ENCODE measurements at places on chromosomes 7 and 10.

DNA sequence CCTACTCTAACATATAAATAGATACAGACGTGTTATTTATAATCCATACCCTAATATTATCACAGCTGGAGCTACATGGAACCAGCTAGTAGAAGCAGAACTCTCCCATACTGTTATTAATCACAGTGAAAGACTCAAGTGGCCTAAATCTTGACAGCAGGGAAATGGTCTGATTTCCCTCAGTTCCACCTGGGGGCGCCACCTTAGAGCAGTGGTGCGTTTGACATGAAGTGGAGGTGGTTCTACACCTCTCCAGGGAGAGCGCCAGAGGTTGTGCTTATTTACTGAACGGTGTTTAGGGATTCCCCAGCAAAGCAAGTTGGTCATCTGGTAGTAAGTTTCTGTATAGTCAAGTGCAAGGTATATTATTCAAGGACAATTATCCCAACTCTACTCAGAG is 17.6 kb downstream of the DNTT start:
- no peak for DNase-seq

GRCh38 chr10:35942057-35942456 is 300.0 kb upstream of the FZD8 start:
- no peak for DNase-seq

DNA sequence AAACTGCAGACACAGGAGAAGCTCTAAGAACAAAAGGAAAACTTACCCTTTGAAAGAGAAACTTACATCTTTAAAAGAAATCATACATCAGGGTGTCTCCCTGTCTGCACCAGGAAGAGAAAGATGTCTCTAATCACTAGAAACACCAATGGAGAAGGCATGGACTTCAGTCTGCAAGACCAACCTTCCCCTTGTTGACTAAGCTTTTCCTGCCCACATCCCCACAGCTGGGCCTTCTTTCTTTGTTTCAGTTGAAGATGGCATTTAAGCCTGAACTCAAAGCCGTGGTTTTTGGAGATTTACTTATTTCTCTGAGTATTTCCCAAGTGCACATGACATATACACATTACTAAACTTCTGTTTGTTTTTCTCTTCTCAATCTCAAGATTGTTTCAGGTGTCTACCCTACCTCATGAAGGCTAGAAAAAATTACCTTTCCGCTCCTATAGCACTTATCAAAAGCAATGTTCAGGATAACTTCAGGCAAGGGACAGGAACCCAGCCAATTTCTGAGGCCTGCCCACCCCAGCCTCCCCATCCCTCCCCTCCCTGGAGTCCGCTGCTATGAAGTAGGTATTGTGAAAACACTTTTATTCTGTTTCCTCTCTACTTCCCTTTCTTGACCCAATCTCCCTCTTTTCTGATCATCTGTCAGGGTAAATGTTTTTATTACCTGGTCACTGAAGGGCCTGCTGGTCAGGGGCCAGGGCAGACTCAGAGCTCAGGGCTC is 2.8 kb upstream of the SLC29A3 start:
- DNase-seq, result no peak

- DNase-seq, result no peak
These were observed 223.3 kb downstream of the IMMP2L start for GRCh38 chr7:111339006-111339405.

- no peak for DNase-seq
These were observed 60.0 kb downstream of the MYOF start for GRCh38 chr10:93422118-93422517.

GRCh38 chr10:131082201-131082850 is 229.2 kb downstream of the TCERG1L start:
- DNase-seq, result no peak

DNA sequence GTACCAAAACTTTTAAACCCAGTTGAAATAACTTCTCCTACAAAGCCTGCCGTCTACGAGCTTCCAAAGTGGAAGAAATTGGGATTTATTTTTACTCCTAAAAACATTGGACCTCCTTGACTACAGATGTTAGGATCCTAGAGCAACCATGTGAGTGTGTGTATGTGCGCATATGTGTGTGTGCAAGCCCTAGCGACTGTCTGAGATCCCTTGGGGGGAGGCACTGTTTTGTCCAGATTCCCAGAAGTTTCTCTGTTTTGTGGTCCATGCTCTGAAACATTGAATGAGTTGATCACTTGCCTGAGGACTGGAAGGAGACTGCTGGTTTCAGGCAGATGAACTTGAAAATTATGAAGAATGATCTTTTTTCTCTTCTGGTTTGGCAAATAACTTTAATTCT is 312.3 kb upstream of the ZNF32 start:
- DNase-seq, result no peak

DNA sequence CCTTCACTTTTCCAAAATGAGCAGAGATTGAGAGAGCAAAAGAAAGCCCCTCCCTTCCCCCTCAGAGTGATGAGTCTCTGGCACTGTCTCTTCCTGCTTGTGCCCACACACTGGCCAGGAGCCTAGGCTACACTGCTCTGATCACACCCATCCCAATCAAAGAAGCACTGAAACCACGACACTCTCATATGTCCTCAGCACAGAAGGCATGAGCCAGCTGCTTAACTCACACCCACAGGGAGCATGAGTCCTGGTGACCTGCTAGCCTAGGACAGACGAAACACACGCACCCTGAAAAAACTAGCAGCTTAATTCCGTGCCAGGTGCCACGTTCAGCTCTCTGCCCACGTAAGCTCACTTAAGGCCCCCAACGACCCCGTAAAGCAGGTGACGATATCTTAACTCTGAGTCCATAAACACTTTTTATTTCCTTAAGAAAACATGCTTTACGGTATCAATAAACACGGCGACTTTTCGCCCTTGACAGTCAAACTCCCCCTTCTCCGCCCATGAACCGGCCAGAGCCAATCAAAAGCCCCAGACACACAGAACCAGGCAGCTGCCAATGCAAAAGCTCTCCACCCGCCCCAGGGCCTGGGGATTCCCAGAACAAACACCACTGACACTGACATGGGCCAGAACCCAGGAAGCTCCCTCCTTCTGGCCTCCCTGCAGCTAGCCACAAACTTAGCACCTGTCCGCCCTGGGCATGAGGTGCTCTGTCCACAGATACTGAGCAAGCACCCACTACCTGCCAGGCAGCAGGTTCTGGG is 69.0 kb downstream of the TNRC18 start:
- no peak for DNase-seq

DNA sequence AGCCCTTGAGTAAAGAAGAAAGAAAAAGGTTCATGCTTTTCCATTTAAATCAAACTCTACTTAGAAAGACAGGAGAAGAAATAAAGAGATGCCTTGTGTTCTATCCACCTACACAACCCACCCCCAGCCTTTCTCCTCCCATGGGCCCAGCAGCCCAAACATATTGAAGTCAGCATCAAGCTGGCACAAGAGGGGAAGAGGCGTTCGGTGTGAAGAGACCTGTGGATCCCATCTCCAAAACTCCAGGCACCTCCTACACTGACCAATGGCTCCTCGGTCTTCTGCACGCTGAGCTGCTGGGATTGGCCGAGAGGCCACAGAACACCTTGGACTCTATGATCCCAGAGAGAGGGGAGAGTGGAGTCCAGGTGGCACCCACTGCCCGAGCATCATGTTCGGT is 66.0 kb upstream of the CELF2 start:
- DNase-seq, result no peak

GRCh38 chr10:45625879-45626278 is 46.7 kb downstream of the ZFAND4 start:
- DNase-seq, result no peak

DNA sequence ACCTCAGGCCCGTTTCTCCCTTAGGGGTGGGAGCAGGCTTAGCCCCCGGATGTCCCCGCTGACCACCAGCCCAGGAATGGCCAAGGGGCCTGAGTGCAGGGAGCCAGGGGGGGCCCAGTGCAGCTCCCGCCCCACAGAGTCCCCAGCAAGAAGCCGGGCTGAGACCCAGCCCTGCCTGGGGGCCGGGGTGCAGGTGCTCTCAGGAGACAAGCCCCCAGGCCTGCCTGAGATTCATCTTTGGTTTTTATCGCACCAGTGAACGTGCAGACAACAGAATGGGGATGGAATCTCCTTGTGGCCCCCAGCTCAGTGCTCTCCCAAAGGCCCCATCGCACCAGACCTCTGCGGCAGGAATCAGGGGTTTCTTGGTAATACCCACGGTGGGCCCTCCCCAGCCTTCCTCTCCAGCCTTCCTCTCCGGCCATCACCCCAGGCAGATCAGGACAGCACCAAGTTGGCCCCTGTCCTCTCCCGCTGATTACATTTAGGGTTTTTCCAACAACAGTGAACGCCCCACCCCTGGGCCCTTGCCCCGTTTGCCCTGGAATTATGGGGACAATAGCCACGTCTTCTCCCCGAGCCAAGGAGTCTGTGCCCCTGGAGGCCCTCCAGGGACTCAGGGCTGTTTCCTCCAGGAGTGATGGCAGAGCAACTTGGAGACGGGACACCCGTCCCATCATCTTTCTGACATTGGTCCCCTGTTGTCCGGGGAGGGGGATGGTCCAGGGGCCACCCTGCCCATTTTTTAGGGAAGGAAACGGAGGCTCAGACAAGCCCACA is 22.4 kb downstream of the ADAP1 start:
- no peak for DNase-seq

DNA sequence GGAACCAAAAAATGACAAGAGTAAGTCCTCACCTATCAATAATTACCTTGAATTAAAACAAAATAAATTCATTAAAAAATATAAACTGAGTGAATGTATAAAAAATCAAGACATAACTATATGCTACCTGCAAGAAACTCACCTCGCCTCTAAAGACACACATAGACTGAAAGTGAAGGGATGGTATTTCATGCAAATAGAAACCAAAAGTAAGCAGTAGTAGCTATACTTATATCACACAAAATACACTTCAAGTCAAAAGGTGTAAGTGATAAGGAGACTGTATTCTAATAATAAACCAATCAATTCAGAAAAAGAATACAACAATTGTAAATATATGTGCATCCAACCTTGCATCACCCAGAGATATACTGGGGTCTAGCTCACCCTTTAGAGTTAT is 332.6 kb downstream of the SH2D4B start:
- no peak for DNase-seq

GRCh38 chr10:122508021-122508420 is 46.7 kb downstream of the HTRA1 start:
- DNase-seq, result no peak

DNA sequence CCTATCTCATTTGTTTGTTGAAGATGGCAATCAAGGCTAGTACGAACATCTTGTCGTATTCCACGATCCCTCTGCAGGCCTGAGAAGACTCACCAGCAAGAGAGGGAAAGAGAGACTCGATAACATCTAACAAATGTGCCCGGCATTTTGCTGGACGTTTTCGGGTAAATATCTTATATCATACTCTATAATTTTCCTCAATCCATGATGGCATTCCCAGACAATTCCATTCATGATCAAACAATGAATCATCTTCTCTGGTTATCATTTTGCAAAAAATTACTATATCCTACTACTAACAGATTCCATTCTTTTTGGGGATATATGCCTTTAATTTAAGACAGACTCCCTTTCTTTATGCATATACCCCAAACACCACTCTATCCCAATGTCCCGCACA is 118.1 kb downstream of the TYW1B start:
- DNase-seq, result no peak

GRCh38 chr7:36469236-36469635 is 79.6 kb downstream of the ANLN start:
- DNase-seq, result no peak

DNA sequence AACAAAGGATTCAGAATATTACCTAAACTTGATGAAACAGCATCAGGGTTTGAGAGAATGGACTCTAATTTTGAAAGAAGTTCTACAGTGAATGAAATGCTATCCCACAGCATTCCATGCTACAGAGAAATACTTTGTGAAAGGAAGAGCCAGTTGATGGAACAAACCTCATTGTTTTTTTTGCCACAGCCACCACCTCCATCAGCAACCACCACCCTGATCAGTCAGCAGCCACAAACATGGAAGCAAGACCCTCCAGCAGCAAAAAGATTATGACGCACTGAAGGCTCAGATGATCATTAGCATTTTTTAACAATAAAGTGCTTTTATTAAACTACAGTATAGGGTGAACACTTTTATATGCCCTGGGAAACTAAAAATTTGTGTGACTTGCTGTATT is 98.7 kb downstream of the LRRC4 start:
- DNase-seq, result no peak

DNA sequence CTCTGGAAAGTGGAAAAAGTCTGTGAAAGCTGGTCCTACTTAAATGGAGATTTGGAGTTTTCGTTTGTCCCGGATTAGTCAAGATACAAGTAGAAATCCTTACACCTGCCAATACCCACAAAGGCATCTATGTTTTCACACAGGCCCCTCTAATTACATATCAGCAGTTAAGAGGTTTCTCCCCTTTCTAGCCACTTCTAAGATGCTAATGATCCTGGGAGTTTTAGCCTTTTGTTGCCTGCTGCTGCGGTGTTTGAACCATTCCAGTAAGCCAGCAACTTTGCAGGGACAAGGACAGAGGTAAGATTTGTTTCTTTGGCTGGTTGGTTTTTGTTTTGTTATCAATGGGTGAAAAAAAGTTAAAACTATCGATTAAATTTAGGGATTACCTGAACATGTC is 5.8 kb upstream of the C1QL3 start:
- DNase-seq, result no peak

GRCh38 chr7:158422887-158423560 is 164.6 kb downstream of the PTPRN2 start:
- no peak for DNase-seq

- DNase-seq, result no peak
These were observed 80.4 kb downstream of the ADK start for GRCh38 chr10:74231375-74231774.

DNA sequence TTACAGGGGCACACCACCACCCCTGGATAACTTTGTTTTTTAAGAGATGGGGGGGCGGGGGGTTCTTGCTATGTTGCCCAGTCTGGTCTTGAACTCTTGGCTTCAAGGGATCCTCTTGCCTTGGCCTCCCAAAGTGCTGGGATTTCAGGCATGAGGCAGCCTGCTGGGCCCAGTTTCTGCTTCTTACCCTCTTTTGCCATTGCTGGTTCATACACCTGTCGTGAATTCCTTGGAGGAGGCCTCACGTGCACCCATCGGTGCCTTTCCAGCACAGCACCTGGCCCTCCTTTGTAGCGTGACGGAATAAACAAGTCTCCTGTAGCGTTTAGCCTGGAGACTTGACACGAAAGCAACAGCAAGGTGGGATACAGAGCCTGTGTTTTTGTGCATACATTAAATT is 75.5 kb downstream of the CARD11 start:
- DNase-seq, result no peak

DNA sequence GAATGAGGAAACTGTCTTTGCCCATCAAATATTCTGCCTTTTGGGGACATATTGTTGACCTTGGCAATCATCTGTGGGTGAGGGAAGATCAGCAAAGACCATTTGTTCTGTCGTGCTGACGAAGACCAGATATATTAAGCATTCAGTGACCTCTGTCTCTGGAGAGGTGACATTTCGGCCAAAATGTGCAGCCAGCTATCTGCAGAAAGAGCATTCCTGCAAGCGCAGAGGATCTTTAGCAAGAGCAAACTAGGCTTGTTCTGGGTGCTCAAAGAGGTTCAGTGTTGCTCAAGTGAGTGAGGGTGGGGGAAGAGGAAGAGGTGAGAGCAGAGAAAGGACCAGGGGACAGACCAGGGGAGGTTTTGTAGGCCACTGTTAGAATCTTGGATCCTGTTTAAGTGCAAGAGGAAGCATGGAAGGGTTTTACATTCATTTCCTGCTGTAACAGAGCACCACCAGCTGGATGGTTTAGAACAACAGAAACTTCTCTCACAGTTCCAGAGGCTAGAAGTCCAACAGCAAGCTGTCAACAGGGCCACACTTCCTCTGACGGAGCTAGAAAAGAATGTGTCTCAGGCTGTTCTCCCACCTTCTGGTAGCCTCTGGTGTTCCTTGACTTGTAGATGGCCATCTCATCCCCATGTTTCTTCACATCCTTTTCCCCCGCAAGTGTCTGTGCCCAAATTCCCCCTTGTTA is 11.2 kb downstream of the C10orf120 start:
- DNase-seq, result no peak

All from activated CD4-positive, alpha-beta T cell treated with anti-CD3 and anti-CD28 coated beads, Interleukin-2, amount 10 ng/mL, durations not matched to agents 7 days and 5 days (primary cell).